Activated T-helper 1 cell treated with Interleukin-2 at 50 U/mL for 16 hours (primary cell): ENCODE measurements at places on chromosomes 16 and 17.

GRCh38 chr16:2296661-2297505 lies 29.0 kb upstream of the RNPS1 start:
- no peak for DNase-seq

- no peak for DNase-seq
These were observed 18.3 kb downstream of the ZSWIM7 start for GRCh38 chr17:15981208-15981607.

- DNase-seq = no peak
These were observed 170.8 kb upstream of the ASIC2 start for GRCh38 chr17:33463887-33464286.

GRCh38 chr16:79601931-79602627 lies 1.5 kb upstream of the MAF start:
- peak; percentile 76 for DNase-seq

DNA sequence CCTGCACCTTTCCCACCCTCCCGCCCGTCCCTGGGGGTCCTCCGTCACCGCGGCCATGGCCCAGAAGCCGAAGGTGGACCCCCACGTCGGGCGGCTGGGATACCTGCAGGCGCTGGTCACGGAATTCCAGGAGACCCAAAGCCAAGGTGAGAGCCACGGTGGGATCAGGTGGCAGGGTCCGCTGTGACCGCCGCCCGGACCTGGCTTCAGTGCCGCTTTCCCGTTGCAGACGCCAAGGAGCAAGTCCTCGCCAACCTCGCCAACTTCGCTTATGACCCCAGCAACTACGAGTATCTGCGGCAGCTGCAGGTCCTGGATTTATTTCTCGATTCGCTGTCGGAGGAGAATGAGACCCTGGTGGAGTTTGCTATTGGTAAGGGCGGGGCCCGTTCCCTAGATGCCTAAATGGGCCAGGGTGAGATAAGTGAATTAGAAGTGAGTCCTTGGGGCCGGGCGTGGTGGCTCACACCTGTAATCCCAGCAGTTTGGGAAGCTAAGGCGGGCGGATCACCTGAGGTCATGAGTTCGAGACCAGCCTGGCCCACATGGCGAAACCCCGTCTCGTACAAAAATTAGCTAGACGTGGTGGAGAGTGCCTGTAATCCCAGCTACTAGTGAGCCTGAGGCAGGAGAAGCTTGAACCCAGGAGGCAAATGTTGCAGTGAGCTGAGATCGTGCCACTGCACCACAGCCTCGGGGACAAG lies 617 bp downstream of the ARMC7 start:
- DNase-seq = no peak

DNA sequence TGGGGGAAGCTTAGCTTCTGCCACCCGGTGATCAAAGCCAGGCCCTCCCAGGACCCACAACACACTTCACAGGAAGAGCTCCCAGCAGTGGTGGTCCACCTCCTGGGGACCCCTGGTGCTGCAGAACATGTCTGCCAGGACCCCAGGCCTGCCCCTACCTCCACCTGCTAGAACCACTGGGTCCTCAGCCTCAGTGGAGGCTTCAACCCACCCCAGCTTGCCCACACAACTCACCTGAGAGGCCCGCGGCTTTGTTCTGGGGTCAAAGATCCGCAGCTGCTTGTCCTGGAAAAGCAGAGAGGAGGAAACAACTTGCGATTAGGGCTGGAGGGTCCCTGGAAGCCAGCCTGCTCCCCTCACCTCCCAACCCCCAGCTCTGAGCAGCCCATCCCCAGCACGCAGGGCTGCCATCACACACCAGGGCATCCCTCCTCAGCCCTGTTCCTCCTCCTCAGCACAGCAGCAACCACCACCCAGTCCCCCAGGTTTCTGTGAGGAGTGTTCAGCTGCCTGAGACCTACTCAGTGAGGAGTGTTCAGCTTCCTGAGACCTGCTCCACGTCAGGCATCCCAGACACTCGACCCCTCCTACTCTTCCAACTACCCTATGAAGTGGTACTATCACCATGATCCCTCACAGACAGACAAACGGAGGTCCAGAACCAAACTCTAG lies 21.2 kb downstream of the CORO7 start:
- DNase-seq = no peak

DNA sequence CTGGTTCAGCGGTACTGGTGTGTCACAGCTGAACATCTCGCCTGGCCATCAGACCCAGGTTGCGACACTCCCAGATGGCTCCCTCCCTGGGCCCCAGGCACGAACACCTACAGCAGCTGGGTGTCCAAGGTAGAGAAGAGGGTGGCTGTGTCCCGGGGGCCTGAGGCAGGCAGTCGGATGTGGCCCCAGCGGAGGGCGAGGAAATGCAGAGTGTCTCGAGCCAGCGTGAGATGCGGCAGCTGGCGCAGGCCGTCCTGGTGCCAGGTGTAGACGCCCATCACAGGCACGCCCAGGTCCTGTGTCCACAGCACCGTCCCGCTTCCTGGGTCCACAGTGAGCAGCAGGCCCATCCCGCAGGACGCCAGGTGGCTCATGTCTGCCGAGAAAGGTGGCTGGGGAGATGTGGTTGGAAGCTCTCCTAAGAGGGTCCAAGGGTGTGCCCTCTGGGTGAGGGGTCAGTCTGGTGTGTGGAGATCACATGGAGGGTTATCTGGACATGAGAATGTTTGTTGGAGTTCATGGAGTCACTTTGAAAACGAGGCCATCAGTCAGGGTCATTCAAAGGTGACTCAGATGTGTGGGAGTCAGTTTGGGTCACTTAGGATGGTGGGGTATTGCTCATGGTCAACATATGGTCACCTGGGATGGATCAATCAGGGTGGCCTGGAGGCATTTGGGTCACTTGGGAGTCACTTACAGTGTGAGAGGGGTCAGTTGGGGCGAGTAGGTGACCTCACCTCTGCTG lies 8.1 kb downstream of the ERN2 start:
- DNase-seq = no peak

- no peak for DNase-seq
These were observed 1.2 kb upstream of the CBLN1 start for GRCh38 chr16:49282690-49283375.

GRCh38 chr17:28412099-28412498 lies 6.1 kb upstream of the SLC46A1 start:
- DNase-seq = no peak

GRCh38 chr16:67884684-67885083 lies at the start of gene NRN1L:
Gene NRN1L, plus strand, starts transcription at chr16:67884885. Its CDS starts 19 bp downstream, at chr16:67884904.
- DNase-seq = no peak

- no peak for DNase-seq
These were observed 70.2 kb upstream of the PSMD7 start for GRCh38 chr16:74226338-74226954.

GRCh38 chr17:49822829-49823228 lies 25.0 kb downstream of the TAC4 start:
- no peak for DNase-seq

DNA sequence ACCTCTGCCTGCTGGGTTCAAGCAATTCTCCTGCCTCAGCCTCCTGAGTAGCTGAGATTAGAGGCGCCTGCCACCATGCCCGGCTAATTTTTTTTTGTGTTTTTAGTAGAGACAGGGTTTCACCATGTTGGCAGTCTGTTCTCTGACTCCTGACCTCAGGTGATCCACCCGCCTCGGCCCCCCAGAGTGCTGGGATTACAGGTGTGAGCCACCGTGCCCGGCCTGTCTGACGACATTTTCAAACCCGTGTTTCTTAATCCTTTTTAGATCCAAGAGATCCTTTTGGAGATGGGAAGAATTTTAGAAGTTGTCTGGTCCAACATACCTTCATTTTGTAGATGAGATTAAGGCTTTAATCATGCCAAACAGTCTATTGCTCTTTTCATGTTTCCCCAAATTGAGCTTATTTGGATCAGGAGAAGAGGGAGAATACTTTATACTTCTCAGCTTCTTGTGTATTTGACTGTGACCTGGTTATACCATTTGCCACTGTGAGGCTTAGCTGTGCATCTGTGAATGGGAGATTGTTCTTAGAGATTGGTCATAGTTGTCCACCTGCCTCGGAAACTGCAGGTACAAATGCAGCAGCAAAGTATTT lies 25.8 kb downstream of the USP10 start:
- no peak for DNase-seq

GRCh38 chr17:56047331-56047730 lies 105.9 kb upstream of the ANKFN1 start:
- DNase-seq = no peak

- DNase-seq = no peak
These were observed 2.4 kb upstream of the COX6A2 start for GRCh38 chr16:31430380-31431052.

DNA sequence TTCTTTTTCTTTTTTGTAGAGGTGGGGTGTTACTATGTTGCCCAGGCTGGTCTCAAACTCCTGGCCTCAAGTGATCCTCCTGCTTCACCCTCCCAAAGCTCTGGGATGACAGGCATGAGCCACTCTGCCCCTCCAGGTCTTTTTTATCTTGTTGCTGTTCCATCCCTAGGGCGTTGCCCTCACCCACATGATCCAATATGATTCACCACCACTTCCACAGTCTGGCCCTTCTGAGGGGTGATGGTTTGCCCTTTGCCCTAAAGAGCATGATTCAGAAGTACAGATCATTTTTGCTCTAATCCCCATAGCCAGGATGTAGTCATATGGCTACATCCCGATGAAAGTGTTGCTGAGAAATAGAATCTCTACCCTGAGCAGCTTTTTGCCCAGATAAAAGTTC lies 18.8 kb downstream of the STX4 start:
- no peak for DNase-seq

- DNase-seq = no peak
These were observed 17.7 kb downstream of the SLC38A10 start for GRCh38 chr17:81277421-81277820.

DNA sequence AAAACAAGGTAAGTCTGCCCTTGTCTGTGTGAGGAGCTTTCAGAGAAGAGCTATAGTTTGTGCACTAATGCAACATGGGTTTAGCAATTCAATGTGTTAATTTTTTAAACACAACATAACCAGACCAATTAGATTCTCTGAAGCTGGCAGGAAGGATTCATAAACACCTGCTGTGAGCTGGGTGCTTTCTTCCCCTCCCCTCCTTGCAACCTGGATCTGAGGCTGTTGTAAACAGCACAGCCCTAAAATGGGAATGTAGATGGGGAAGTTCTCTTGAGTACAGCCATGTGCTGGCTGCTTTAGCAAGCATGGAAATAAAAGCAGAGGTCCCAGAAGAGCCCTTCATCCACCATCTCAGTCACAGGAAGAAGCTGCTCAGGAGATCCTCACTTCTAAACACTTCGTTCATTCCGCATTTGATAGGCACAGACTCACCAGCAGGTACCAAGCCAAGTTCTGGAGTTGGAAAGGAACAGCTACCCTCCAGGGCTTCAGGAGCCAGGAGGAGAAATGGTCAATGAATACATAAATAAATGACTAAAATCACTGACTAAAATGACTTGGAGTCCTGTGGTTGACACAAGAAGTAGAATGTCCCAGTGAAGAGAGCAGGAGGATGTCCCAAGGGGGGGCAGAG lies 21.7 kb downstream of the AXIN2 start:
- DNase-seq = no peak

GRCh38 chr16:74496054-74496453 lies 74.8 kb upstream of the CLEC18B start:
- DNase-seq = no peak

DNA sequence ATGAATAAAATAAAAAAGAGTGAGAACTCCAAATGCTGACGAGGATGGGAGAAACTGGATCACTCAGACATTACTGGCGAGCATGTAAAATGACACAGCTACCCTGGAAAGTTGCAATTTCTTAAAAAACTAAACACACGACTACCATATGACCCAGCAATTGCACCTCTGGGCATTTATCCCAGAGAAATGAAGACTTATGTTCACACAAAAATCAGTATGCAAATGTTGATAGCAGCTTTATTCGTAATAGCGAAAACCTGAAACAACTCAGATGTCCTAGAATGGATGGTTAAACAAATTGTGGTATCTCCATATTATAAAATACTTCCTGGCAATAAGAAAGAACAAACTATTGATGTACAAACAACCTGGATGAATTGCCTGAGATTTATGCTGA lies 357.2 kb upstream of the ASIC2 start:
- DNase-seq = no peak
